ENCODE measurements at places on chromosomes 12 and 14.

- no peak for DNase-seq
Measured at GRCh38 chr12:116710370-116711150, 27.3 kb downstream of the SPRING1 start.

- no peak for DNase-seq
Measured at GRCh38 chr14:55761651-55762050, 181.6 kb downstream of the KTN1 start.

- no peak for DNase-seq
Measured at GRCh38 chr12:97714107-97714563, 251.5 kb downstream of the RMST start.

- no peak for DNase-seq
Measured at GRCh38 chr12:51059086-51059485, 11.0 kb downstream of the LETMD1 start.

DNA sequence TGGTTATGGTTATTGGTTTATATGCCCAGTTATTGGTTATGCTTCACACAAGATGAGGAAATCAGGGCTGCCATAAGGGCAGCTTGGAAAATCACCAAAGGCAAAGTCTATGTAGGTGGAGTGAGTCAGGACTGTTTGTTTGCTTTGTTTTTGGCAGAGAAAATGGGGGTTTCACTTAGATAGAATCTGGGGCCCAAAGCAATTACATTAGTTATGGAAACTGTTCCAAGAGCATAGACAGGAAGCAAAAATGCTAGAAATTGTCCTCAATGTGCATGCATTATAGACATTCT, 2.2 kb downstream of the VAMP1 start:
- DNase-seq: no peak

DNA sequence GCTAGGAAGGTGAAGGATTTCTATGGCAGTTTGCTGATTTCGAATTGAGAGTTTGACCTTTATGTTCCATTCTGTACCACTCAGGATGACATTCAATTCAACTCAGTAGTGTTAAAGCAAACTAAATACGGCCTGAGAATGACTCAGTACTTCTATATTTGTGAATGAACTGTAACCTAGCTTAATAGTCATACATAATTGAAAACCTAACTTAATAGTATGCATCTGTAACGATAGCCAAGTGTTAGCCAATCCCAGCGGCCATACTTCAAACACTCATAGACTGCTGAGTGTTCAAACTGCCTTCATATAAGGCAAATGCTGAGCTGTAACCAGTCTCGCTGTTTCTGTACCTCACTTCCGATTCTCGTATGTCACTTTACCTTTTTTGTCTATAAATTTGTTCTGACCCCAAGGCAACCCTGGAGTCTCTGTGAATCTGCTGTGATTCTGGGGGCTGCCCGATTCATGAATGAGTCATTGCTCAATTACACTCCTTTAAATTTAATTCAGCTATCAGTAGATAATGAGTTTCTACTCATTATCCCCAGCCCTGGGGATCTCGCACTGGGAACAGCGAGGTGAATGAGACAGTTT, 98.5 kb upstream of the SLC24A4 start:
- no peak for DNase-seq

DNA sequence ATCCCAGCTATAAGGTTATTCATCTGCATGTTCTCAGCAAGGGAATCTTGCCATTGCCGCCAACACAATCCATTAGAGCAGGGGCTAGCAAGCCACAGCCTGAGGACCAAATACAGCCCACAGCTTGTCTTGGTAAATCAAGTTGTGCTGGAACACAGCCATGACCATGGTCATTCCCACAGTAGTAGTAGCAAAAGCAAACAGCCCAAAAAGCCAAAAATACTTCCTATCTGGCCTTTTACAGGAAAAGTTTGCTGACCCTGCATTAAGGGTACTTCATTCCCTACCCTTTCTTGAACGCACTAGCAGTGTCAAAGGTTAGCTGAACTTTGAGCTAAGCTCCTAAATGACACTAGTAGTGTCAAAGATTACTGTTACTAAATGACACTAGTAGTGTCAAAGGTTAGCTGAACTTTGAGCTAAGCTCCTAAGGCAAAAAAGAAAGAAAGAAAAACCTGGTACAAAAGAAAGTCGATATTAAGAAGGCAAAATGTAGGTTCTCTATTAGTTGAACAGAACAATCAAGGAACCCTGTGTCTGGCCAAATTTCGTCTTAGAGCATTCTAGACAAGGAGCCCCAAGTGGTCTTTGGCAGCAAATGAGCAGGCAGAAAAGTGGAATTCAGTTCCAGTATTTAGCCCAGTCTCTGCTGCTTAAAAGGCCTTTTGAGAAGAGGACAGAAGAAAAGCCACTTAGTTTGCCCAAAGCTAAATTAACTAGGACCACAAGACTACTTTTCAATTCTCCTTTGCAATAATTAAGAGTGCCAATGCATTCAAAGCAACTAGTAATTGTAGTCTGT, 67.7 kb downstream of the NT5DC3 start:
- DNase-seq: no peak

GRCh38 chr12:53181935-53182334, 1.2 kb upstream of the CSAD start:
- DNase-seq: no peak

DNA sequence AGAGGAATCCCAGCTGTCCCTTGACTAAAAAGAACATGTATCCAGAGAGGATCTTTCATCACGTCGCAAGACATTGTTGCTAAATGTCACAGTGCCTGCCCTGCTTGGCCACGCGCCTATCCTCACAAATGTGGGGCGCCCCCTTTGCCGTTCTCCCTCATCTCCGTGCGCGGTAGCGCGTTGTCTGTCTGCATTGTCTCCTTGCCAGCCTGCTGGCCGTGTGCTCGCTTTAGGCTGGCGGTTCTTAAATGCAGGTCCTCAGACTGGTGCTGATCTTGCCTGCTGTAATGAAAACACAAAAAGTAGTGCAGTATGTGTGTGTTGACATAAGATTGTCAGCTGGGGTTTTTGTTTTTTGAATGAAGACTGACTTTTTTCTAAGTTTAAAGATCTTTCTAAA, 198.2 kb upstream of the RGS6 start:
- no peak for DNase-seq

Measured in stimulated activated CD8-positive, alpha-beta memory T cell treated with anti-CD3 and anti-CD28 coated beads, Interleukin-12 subunit alpha, Interleukin-12 subunit beta, amount 100 ng/mL, for 4 hours (primary cell).